NCI-H2081 treated with DMSO at 0.1 percent for 48 hours (cell line): ENCODE measurements at places on chromosomes 5 and 9.

GRCh38 chr9:4618700-4619099 is 43.4 kb upstream of the PLPP6 start:
- DNase-seq: no peak

- DNase-seq: no peak
Observed at GRCh38 chr5:132668706-132669454, 4.9 kb upstream of the IL4 start.

GRCh38 chr5:75509956-75510355 is 1.5 kb downstream of the CERT1 start:
- no peak for DNase-seq

DNA sequence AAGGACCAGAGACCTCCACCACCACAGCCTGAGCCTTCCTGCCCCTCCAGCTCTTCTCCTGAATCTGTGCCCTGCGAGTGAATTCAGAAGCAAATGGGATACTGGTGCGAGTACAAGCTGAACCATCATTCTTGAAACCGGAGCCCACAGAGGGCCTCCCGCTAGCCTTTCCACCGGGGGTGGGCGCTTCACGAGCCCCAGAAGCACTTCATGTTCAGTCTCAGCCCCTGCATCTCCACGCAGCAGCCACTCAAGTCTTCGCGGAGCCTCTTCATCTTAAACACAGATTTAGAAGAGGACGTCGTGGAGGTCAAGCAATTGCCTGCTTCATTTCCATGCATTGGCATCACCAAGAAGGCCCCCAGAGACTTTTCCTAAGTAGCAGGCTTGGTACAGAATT is 26.0 kb upstream of the OLFM1 start:
- DNase-seq: no peak

- no peak for DNase-seq
Observed at GRCh38 chr5:171721464-171721863, 64.2 kb upstream of the SMIM23 start.

DNA sequence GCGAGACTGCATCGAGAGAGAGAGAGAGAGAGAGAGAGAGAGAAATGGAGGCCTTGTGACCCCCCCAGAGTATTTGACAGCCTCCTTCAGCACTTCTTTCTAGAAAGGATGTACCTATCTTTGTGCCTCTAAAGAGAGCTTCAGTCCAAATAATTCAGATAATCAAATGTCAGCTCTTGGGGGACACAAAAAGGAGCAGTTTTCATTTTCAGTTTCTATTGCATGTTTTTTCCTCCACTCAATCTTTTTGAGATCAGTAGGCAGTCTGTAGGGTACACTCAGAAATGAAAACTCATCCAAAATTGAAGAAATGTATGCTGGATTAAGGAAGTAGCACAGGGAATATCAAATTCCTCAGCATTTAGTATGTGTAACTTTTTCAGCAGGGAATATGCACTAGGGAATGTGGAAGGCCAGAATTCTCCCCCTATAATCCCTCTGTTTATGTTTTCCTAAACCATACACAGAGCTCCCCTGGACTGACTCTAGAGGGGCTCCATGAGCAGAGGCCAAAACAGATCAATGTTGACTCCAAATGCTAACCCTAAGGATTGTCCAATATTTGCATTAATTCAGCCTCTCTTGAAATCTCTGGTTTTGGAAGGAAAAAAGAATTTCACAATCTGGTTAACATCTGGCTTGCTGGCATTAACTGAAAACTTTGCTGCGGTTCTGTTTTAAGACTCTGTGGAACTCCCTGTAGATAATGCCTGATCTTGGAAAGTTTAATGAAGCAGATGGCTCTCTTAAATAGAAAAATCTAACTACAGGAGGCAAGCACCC is 250.1 kb downstream of the CEMIP2 start:
- DNase-seq: no peak

- no peak for DNase-seq
Observed at GRCh38 chr5:59328709-59329296, 564.7 kb downstream of the PDE4D start.

DNA sequence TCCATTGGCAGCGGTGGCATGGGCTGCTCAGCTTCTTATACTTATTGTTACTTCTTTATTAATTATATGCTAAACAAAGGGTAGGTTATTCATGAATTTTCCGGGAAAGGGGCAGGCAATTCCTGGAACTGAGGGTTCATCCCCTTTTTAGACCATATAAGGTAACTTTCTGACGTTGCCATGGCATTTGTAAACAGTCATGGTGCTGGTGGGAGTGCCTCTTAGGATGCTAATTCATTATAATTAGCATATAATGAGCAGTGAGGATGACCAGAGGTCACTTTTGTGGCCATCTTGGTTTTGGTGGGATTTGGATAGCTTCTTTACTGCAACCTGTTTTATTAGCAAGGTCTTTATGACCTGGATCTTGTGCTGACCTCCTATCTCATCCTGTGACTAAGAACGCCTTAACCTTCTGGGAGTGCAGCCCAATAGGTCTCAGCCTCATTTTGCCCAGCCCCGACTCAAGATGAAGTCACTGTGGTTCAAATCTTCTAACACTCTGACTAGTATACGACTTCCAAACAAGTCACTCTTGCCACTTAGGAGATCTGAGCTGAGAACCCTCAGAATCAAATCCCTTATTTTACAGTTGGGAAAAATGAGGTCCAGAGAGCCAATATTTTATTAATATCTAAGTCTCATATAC is 237.5 kb downstream of the TRIM32 start:
- DNase-seq: no peak

GRCh38 chr9:123033352-123033751 is at the start of gene GPR21:
Gene GPR21 (plus strand): TSS chr9:123033667. CDS start chr9:123034567, 900 bp downstream.
- DNase-seq: no peak

DNA sequence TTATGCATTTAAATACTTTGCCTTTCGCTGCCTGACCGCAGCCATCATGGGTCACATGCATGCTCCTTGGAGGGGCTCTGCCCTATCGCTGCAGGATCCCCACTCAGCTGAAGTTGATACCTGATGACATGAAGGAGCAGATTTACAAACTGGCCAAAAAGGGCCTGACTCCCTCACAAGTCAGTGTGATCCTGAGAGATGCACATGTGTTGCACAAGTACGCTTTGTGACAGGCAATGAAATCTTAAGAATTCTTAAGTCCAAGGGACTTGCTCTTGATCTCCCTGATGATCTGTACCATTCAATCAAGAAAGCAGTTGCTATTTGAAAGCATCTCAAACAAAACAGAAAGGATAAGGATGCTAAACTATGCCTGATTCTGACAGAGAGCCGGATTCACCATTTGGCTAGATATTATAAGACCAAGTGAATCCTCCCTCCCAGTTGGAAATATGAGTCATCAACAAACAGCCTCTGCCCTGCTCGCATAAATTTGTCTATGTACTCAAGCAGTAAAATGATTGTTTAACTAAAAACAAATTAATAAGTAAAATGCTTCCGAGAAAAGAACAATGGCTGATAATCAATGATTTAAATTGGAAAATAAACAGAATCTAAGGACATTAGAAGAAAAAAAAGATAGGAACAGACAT is 41.6 kb upstream of the PPP2CA start:
- no peak for DNase-seq

GRCh38 chr9:96559339-96559943 is 60.2 kb downstream of the CDC14B start:
- DNase-seq: no peak

- no peak for DNase-seq
Observed at GRCh38 chr5:133081703-133082102, 29.9 kb downstream of the HSPA4 start.

DNA sequence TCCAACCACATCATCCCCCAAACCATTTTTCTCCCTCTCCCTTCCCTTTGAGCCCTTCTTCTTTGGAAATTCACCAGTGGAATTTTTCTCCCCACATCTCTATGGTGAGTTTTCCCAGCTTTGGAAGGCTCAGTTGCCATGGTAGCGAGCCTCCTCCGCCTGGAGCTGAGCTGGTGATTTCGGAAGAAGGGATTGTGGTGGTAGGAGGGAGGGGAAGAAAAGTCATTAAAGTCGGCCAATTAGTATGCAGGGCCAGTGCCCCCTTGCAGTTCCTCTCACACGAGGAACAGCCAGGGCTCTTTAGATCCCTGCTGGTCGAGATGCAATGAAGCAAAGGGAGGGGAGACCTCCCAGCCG is 322.0 kb downstream of the NTRK2 start:
- no peak for DNase-seq

GRCh38 chr9:79572608-79573411 is 1.0 kb downstream of the TLE4 start:
- no peak for DNase-seq

GRCh38 chr5:141478321-141478945 is 2.7 kb downstream of the PCDHGC3 start:
- DNase-seq: no peak

- DNase-seq: no peak
Observed at GRCh38 chr9:77170991-77171699, 6.2 kb upstream of the VPS13A start.

DNA sequence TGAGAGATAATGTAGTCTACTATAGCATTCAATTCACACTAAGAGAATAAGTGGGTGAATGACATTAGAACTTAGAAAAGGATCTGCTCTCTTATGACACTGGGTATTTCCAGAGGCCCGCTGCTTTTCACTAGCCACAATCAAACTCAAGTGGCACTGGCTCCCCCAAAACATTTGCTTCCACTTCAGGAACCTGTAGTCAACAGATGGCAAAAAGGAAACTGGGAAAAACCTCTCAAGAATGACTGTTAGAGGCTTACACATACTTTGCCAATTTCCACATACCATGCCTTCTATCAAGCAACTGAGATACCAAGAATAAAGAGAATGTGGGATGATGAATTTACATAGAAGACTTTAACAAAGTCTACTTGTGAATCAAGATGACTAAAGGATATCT is 11.2 kb downstream of the POC5 start:
- DNase-seq: no peak

DNA sequence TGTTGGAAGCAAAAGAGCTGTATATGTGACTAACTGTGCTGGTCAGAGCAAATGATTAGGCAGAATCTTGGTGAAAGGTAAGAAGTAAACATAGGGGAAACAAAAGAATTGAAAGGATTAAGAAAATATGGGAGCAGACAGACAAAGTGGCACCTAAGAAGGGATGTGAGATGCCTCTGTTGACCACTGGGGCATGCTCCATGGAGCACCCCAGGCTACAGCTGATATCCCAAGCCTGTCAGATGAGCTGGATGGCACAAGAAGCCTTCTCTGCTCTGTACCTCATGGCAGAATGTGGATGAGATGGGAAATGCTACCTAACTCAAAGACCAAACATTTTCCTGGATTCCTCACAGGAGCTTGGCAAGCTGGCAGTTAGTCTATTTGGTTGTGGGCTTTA is 89.3 kb upstream of the SLIT3 start:
- no peak for DNase-seq

DNA sequence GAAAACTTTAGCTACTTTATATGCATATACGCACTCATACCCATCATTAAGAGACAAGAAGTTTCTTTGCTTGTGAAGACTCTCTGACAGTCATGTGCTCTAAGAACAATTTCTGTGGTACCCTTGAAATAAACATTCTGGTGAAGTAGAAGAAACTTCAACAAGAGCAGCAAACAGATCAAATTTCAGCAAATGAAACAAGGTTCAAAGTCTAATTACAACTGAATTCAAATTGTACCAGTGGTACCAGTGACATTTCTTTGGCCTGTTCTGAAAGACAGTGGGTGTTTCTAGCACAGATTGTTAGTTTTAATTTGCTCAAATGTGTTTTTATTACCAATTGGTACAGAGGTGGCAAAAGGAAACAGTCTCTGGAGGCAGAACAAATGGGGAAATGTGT is 391.0 kb downstream of the CHSY3 start:
- no peak for DNase-seq

DNA sequence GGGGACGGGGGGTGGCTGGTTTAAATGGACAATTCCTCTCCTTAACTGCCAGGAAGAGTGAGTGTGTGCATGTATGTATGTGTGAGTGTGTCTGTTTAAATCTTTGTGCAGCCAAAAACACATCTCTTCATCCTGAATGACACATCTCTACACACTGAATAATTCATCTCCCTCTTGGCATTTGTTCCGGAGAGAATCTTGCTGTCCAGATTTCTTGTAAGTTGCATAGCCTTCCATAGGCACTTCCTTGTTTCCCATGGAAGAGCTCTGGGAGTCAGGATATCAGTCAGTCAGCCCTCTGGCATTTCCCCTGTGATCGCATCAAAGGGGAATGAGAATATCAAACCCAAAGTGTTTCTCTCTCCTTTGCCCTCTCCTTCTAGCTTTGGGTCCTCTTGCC is 74.7 kb downstream of the WWC1 start:
- no peak for DNase-seq

DNA sequence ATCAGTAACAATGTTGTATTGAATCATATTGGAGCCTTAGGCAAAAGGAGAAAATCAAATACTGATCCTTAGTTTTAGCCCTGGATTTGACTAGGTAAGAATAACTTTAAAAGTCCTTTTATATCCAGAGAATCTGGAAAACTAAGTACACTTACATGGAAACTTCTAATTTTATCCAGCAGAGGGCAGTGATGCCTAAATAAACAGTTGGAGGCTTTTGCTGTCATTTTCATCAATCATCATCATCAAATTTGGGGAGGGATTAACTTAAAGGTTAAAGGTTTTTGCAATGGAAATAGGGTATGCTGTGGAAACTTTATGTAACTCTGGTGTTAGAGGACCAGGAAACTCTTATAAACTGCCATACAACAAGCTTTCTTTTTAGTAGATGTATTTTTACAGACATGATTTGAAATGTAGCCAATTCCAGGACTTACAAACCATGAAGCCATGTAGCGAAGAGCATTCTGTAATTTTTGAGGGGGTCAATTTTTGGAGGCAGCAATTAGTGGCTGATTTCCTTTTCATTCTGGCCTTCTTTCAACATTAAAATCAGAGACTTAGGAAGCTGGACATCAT is 112.7 kb downstream of the OSTF1 start:
- no peak for DNase-seq

GRCh38 chr5:178460598-178460997 is 129.6 kb downstream of the COL23A1 start:
- no peak for DNase-seq

GRCh38 chr9:87063246-87063645 is 115.9 kb upstream of the GAS1 start:
- no peak for DNase-seq

DNA sequence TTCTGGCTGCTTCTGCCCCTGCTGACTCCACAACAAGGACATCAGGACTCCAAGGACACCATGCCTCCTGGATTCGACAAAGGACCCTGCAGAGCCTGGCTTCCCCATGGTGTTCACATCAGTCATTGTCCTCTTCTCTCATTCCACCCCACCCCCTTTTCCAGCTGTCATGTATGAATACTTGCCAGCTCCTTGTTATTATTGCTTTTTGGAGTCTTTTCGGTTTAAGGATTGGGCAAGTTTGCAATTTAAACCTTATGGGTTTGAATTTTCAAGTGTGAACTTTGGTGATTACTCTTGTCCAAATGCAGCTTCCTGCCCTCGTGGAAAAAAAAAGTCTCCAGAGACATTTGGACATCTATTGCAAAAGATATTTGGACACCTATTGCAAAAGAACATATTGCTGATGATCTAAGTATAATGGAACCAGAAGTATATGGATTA is 14.2 kb upstream of the LVRN start:
- DNase-seq: no peak

- DNase-seq: no peak
Observed at GRCh38 chr5:17154211-17154996, 63.0 kb upstream of the BASP1 start.

- DNase-seq: no peak
Observed at GRCh38 chr5:42351956-42352355, 71.3 kb upstream of the GHR start.
